ENCODE measurements at places on chromosomes 6 and 20.

- no peak for DNase-seq
Observed at GRCh38 chr20:21396599-21397340, 556 bp downstream of the NKX2-4 start.

DNA sequence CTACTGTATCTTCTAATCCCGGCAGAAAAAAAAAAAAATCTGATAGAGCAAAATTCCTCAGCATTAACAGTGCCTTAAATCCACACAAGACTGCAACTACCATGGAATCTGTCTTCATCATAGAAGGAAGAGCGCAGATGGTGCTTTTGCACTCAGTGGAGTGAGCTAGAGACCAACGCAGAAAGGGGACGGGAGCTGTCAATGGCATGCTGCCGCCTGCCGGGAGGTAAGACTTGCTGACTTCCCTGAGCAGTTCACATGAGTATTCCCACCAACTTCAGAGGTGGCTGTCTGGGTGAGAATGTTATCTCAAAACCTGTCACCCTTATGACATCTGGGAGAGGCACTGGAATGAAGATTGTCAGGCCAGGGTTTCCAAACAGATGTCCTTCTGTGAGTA lies 35.6 kb downstream of the DZANK1 start:
- DNase-seq, result no peak

GRCh38 chr6:98014442-98015201 lies 731.6 kb upstream of the MMS22L start:
- DNase-seq, result no peak

- DNase-seq, result no peak
Observed at GRCh38 chr6:93183531-93183972, 235.8 kb downstream of the EPHA7 start.

DNA sequence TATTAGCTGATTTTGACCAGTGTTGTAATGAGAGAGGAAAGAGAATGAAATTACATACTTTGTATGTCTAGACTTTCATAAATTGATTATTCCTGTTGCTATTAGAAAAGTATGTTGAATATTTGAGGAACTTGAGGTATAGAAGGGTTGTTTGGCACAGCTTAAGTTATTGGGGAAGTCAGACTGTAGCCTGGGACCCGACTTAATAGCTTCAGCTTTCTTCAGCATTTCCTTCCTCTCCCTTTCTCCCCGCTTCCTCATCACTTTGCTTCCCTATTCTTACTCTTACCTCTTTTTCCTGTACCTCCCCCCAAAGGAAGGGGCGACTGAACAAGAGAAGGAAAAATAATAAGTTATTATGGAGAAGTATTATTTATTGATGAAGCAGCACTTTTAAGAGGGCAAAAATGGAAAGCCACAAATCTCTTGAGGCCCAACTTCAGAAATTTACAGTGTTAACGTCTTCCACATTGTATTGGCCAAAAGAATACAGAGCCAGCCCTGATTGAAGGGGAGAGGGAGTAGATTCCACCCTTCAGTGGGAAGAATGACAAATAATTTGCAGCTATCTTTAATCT lies 7.4 kb downstream of the SENP6 start:
- no peak for DNase-seq

GRCh38 chr6:158174514-158174913 lies 6.4 kb downstream of the GTF2H5 start:
- peak; percentile 61 for DNase-seq

All from MCF 10A (cell line).